HuH-7 (cell line): ENCODE measurements at places on chromosomes 2 and 18.
A peak's percentile ranks its signal among the peaks of the same experiment; 100 is the strongest.

DNA sequence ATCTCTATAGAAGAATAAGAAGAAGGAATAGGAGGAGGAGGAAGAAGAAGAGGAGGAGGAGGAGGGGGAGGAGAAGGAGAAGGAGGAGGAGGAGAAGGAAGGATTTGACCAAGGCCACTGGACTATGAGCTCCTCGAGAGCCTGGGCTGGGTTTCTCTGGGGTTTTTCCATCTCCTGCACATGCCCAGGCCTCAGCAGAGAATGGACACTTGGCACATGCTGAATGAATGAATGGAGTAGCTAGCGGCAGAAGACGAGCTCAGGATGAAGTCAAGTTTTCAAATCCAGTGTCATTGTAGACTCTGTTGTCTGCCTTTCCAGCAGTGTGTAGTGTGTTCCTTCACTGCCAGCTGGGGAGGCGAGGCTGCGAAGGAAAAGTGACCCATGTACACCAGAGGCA is 2.2 kb downstream of the MYO7B start:
- DNase-seq = no peak

DNA sequence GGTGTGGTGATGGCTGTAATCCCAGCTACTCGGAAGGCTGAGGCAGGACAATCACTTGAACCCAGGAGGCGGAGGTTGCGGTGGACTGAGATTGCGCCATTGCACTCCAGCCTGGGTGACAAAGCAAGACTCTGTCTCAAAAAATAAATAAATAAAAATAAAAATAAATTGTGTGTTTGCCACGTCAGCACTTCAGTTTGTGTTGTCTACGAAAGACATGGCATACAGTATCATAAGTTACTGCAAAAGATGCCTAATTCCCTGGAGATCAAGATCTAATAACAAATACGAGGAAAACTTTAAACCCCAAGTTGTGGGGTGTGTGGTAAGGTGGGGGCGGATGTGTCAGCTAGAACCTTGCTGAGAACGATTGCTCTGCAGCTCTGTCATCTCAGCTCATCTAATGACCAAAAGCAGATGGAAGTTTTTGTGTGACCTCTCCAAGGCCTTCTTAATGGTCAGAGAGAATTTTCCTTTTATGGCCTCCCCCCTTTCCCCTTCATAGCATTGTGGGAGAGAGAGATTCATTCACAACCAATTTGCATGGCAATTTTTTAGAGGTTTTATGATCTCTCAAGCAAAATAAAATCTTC is 11.3 kb downstream of the NPAS2 start:
- DNase-seq = no peak

- no peak for DNase-seq
Observed at GRCh38 chr2:73532381-73532780, 109.8 kb downstream of the NAT8 start.

DNA sequence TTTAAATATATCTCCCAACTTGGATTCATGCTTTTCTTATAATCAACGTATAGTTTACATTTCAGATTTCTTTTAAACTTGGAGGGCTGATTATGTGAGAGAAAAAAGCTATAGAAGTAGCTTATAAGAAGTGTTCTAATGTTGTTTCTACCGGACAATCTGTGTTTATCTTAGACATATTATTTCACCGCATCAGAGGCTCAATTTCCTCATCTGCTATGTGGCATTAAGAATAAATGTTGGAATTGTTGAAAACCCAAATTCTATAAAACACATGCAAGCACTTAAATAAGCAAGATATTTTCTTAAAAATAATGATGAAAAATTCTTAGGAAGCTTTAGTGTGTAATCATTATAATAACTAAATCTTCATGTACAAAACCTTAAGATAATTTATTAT is 407.9 kb downstream of the HRH4 start:
- DNase-seq = no peak

DNA sequence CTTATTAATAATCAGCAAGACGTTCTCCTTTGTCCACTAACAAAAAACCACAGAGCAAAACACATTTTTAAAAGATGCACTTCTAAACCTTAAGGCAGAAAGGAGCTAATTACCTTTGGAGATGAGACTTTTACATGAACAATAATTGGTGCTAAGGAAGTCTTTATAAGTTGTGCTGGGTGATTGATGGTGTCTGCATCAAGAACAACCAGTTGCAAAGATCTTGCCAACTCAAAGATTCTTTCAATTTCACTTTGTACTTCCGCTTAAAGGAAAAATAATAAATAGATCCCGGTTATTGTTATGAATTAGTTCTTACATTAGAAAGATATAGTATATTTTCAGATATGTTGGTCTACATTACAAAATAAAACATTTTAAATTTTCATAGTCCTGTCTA is 26.9 kb upstream of the ARL5A start:
- DNase-seq = no peak

GRCh38 chr2:117774716-117775115 is 39.8 kb upstream of the DDX18 start:
- no peak for DNase-seq

GRCh38 chr2:226873051-226873620 is 37.3 kb downstream of the RHBDD1 start:
- no peak for DNase-seq

DNA sequence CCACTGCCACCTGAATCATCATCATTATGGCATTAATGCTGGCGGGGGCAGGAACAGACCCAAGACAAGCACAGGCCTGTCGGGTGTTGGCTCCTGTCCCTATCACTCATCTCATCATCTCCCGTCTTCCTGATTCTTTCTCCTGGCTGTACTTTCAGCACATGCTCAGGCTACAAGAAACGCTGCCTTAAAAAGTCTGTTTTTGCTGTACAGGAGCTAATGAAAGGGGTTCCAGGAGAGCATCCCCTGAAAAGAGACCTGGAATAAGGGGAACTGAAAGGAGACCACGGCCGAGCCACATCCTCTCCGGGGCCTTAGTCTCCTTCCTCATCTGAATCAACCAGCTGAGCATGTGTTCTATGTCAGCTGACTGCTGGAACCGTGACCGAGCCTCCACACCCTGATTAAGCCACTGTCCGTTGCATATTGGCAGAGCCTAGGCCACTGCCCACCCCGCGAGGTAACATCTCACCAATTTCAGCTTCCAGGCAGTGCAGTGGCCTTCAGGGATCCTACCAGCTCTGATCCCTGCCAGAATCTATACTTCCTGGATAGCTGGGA is 62.6 kb downstream of the DNMT3A start:
- no peak for DNase-seq

DNA sequence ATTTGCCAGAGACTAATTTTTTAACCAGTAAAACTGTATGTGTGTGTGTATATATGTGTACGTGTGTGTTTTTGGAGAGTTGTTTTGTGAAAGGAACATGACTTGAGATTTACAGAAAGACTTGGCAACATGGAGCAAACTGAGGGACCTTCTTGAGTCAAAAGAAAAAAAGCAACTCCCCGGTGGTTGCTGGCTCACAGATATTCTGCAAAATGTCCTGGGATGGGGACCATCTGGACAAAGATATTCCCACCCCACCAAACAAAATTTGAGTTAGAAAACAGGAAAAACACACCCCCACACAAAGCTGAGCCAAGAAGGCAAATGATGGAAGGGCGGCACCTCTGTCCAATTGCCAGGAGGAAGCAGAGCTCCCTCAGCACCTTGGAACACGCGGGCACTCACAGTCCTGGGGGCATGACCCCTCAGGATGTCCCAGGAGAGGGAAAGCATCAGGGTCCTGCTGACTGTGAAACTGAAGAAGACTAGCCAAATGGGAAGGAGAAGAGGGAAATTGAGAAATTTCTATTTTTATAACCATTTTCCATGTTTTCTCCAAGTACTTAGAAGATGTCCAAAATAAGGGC is 290.2 kb upstream of the ACVR2A start:
- no peak for DNase-seq

DNA sequence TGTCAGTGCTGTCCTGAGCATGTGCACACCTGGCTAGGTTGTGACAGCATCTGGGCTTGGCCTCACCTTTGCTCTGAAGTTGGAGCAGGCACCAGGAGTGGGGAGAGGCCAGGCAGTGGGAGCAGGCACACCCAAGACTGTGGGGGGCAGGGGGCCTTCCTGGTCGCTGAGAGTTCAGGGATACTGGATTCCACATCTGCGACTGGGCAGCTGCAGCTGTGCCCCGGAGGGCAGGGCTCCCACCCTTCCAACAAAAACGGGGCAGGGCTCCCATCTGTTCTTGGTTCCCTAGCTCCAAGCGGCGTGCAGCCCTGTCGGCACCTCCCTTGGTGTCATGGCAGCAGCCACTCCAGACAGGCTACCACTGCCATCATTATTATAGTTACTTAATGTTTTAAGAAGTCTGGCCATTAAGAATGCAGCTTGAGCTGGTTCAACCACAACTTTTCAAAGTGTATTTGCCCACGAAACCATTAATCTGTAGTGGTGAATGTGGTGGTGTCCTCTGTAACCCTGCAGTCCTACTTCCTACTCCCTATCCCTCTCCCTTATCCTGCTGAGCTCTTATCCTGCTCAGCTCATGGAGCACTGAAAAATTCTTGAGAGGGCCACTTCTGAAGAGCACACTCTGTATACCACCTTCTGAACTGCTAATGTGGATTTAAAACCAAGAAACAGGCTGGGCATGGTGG is 48.0 kb upstream of the RAB1A start:
- DNase-seq = no peak

DNA sequence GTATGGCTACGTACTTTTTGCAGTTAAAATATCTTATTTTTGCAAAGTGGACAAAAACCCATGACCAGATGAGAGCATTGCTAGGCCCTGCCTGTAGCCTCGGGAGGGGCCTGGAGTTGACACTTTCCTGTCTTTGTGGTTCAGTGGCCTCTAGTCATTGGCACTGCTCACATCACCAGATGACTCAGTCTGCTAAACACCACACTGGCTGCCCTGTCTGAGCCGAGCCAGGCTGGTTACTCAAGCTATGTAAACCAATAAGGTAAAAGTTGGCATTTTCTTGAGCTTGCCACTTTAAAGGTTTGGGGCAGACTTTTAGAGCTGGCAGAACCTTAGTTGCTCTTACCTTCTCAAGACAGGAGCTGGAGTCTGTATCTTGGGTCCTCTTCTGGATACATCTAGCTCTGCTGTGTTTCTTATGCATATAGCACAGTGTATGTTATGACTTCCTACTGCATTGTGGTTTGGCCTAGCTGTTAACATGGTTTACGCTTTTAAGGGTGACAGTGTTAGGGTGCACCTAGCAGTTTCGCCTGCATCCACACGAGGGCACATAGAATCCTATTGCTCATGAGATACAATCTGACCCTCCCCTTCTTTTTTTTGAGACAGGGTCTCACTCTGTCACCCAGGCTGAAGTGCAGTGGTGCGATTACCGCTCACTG is 76.4 kb downstream of the AP1S3 start:
- DNase-seq = no peak

GRCh38 chr2:184654945-184655344 is 56.6 kb downstream of the ZNF804A start:
- DNase-seq = no peak

GRCh38 chr2:186309901-186310300 is 176.2 kb upstream of the ZC3H15 start:
- DNase-seq = no peak

DNA sequence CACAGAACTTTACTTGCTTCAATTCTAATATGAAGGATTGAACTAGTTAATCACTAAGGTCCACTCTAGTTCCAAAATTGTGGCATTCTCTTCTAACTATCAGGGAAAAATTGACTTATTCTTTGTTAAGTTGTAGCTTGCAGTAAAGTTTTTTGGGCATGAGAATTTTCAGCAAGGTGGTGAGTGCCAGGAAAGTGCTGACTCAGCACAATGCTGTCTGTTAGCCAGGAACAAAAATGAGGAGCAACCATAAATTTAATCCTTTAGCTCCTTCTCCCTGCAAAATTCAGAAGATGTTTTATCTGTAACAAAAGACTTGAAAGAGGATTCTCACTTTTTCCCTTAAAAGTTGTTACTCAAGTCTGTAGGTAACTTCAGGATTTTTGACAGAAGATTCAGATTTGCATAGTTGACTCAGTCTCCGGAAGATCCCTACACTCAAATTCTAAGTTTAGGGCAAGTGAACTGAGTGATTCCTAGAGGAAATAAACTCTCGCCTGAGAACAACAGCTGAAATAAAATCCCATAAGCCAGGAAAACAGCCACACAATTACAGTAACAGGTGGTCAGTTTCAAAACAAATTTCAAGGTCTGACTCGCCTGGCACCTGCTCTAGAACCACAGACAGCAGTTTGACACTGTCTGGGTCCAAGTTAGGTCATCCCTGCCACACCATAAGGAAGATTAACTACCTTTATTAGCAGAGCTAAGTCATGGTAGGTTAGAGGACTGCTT is 20.2 kb upstream of the DARS1 start:
- DNase-seq = no peak

DNA sequence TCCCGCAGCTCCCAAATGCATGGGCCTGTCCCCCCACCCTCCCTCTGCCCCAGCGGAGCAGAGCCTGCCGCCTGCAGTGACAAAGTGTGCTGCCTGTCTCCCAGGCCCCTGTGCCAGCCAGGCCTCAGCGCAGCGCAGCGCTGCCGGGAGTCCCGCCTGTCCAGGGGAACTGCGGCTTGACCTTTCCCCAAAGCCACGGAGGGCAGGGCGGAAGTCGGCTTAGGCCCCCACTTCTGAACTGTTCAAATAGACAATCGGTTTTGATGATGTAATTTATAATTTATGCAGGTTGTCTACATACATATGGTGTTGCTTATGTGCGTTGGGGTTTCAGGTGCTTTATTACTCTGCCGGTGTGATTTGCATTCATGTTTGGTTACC is 7.1 kb downstream of the GBX2 start:
- DNase-seq = no peak

DNA sequence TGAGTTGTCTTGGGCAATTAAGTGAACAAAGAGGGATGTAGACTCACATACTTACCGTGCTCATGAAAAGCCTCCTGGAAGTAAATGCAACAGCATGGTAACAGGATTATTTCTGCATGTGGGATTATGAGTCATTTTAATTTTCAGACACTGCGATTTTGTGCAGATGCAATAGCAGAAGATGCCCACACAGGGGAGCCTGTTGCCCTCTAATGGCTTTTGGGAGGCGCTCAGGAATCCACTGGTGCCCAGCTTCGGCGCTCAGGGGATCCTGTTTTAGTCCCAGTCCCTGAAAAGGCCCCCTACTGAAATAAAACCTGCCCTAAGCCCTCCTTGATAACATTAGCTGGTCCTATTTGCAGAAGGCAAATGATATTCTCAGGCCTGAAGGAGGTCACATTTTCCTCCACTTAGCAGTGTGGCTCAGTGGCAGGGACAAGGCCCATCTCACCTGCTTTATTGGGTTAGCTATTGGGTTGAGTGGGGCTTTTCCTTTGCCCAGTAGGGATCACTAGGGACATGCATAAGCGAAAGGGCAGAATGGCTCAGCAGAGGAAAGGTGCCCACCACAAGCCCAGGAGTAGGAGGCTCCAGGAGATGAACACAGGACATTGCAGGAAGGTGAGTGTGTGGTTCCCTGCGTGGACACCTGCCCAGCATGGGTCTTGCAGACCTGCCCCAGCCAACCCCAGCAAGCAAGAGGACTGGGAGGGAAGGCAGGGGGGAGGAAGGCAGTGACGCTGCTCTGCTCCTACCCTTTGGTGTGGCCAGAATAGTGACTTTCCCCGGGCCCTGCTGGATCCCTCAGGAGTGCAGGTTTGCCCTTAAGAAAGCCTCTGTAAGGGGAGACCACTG is 26.5 kb upstream of the KCNS3 start:
- peak; percentile 28 for DNase-seq
